ENCODE measurements at places on chromosomes 11 and 22. TPM values are rescaled to one million over a fixed set of nuclear protein-coding genes. Genes with fewer than 3 reads are reported as not detected.

Gene PTGDR2
- 2.6 TPM for total RNA-seq

Gene MS4A3
- not detected for total RNA-seq

GRCh38 chr11:131486937-131487635 lies 116.7 kb downstream of the NTM start:
- no peak for DNase-seq

DNA sequence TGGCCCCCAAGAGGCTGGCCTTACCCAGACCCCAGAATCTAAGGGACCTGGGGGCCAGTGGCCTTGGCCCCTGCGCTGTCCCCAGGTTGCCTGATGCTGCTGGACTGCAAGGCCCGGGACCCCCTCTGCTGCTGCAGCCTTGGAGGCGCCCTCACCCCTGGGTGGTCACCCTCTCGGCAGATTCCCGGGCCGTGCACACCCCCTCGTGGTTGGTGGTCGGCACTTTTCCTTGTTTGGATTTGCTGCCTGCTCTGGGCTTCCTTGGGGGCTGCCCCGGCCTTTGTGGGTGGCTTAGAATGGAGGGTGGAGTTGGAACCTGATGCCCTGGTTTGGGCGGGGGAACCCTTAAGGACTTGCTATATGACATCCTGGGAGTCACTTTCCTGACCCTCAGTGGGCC lies 5.3 kb downstream of the RIN1 start:
- DNase-seq: no peak

- no peak for DNase-seq
Observed at GRCh38 chr22:36075724-36076123, 47.1 kb upstream of the RBFOX2 start.

GRCh38 chr11:63470311-63470710 lies 20.7 kb downstream of the PLAAT5 start:
- DNase-seq: no peak

DNA sequence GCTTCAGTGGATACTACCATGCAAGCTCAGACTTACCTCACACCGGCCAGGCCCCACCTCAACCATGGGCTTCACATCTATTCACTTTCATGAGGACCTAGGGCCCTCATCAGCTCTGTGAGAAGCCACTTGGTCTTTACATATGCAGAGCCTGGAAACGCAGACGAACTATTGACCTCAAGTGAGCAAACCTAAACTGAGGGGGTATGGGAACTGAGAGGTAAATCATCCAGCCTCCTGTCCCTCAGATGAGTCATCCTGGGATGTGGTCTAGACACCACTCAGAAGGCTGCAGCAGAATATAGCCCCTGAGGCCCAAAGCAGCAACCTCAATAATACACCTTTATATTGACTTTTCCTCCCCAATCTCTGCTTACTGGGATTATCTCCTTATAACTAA lies 578.0 kb downstream of the INSC start:
- DNase-seq: no peak

GRCh38 chr11:106420048-106420665 lies 342.7 kb downstream of the AASDHPPT start:
- no peak for DNase-seq

DNA sequence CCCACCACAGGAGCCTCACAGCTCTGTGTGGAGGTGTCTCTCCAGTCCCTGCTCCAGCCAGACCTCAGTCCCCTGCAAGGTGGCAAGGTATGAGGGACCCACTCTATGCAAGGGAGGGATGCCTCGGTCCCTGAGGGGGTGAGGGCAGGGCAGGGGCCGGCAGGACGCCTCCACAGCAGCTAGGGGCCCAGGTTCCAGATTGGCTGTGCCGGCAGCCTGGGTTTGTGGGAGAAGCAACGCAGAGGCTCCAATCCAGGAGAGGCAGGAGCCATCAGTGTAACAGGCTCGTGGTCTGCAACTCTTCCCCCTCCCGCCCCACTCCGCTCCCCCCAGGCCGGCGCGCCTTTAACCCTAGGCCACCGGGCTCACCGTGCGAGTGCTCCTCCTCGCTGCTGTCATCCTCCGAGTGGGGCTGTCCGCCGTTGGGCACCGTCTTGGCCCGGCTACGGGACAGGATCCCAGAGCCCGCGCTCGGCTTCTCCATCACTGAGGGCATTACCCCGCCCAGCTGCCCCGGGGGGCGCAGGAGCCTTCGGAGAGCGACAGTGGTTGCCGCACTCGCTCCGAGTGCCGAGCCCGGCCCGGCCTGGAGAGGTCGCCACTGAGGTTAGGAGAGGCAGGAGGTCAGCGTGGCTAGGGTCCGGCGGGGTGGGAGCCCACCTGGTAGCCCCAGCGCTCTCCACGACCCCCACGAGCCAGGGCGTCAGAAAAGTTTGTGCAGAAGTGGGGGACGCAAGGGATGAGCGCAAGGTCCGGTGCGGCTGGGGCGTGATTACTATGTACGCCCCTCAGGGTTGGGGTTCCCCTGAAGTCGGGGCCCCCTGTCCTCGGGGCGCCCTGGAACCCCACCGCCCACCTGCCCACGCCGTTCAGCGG lies 765 bp downstream of the RCOR2 start:
- DNase-seq: peak; percentile 69

GRCh38 chr11:128226106-128226716 lies 361.1 kb downstream of the ETS1 start:
- no peak for DNase-seq

DNA sequence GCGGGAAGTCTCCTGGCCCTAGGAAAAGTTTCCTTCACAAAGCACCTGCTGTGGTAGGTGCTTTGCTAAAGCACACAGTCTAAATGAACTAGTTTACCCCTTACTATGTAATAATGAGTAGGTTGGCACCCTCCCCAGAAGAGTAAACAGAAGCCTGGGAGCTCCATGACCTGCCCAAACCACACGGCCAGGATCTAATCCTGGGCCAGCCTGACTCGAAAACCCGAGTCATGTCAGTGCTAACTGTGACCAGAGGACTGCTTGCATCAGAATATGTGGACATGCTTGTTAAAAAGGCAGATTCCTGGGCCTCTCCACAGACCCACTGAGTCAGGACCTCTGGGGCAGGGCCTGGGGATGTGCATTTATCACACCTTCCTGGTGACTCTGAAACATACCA lies 67.7 kb downstream of the PANX1 start:
- no peak for DNase-seq

GRCh38 chr11:27088353-27088752 lies 47.7 kb downstream of the BBOX1 start:
- DNase-seq: no peak

DNA sequence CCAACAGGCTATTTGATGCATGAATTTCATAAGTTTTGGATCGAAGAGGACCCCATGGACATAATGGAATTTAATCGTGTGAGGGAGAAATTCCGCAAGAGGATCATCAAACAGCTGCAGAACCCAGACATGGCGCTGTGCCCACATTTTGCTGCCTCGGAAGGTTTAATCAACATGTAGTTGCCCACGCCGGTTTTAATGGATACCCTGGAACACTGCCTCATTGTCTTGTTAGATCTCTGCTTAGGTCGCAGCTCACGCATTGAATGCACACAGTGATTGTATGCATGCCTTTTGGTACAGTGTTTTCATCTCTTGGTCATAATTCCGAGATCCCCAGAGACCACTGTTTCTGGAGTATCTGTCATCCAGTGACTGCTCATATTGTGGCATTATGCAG lies 46.8 kb downstream of the SLN start:
- no peak for DNase-seq

GRCh38 chr11:103939694-103940093 lies 96.7 kb upstream of the DDI1 start:
- no peak for DNase-seq

DNA sequence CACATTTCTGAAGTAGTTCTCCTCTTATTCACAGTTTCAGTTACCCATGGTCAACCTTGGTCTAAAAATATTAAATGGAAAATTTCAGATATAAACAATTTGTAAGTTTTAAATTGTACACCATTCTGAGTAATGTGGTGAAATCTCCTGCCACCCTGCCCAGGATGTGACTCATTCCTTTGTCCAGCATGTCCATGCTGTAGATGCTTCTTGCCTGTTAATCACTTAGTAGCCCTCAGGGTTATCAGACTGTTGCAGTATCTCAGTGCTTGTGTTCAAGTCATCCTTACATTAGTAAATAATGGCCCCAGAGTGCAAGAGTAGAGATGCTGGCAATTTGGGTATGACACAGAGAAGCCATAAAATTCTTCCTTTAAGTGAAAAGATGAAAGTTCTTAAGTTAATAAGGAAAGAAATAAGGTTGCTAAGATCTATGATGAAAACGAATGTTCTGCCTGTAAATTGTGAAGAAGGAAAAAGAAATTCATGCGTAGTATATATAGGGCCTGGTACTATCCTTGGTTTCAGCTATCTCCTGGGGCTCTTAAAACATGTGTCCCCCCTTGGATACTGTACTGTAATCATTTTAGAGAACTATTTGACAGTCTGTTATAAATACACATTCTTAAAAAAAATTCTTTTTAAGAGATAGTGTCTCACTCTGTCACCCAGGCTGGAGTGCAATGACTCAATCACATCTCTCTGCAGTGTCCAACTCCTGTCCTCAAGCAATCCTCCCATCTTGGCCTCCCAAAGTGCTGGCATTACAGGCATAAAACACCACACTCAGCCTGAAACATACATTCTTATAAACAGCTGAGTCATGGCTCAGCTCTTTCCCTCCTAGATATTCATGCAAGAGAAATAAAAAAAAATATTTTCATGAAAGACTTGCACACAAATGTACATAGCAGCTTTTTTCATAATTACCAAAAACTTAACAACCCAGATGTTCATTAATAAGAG lies 31.3 kb downstream of the MTNR1B start:
- no peak for DNase-seq

- no peak for DNase-seq
Observed at GRCh38 chr11:43871051-43871450, 9.6 kb upstream of the ALKBH3 start.

- no peak for DNase-seq
Observed at GRCh38 chr11:74627381-74627780, 35.0 kb downstream of the POLD3 start.

DNA sequence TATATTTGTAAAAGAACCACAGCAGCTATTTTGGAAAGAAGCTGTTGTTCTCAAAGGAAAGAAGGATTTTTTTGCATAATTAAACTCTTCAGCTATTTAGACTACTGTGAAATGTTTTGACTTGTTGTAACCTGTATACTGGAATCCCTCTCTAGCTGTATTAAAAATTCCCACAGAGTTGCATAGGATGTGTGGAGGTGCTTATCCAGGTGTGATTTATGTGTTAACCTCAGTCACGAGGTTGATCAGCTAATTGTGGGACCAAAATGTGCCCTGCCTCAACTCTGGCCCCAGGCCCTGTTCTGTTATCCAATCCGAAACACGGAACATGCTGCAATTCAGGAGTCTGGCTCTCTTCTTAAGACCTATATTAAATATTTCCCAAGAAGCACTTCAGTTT lies 70.1 kb downstream of the LIF start:
- DNase-seq: no peak

DNA sequence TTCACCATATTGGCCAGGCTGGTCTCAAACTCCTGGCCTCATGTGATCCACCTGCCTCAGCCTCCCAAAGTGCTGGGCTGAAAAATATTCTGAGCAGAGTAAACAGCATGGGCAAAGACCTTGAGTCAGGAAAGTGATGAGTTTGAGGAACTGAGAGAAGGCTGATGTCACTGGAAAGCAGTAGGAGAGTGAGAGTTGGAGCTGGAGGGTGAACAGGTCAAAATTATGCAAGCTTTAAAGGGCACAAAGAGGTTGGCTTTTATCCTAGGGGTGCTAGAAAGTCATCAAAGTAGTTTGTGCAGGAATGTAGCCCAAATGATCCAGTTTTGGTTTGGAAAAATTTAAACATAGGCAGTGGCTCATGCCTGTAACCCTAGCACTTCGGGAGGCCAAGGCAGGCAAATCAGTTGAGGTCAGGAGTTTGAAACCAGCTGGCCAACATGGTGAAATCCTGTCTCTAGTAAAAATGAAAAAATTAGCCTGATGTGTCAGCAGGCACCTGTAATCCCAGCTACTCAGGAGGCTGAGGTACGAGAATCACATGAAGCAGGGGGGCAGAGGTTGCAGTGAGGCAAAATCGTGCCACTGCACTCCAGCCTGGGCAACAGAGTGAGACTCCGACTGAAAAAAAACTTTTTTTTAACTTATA lies 44.7 kb upstream of the CXCR5 start:
- DNase-seq: no peak

DNA sequence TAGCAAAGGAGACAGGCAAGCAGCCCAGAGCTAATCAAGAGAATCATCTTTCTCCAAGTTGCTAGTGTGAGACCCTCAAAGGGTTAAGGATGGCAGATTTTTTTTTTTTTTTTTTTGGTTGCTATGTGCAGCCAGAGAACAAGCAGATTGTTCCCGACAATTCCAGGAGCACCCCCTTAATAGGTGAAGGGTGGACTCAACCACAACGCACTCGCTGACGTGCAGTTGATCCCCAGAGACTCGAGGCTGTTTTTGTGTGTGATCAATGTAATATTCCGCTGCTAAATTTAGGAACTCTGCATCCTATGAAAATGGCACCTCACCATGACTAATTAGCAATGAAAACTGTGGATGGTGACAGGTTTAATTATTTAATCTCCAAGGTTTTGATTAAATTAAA lies 789.0 kb downstream of the KCNA4 start:
- DNase-seq: no peak

DNA sequence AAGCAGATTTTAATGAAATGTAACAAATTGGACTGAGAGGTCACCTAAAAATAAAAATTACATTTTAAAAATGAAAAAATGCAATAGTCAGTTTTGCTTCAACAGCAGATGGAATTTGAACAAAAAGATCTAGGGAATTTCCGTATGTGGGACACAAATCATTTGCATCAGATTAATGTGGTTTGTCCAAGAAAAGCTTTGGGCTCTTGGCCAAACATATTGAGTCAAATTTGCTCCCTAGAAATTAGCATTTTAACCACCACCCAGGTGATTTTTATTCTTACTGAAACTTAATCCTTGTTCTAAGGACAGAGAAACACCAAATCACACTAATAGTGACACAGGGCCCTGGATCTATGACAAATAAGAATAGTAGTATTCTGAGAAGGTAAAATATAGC lies 1477.8 kb downstream of the FAM181B start:
- DNase-seq: no peak

All from mucosa of descending colon (tissue), 3 donors.